ENCODE measurements at places on chromosomes 12 and 14. TPM values are rescaled to one million over a fixed set of nuclear protein-coding genes. Genes with fewer than 3 reads are reported as not detected.

SPIC gene
- total RNA-seq, result 17.7 TPM

DNA sequence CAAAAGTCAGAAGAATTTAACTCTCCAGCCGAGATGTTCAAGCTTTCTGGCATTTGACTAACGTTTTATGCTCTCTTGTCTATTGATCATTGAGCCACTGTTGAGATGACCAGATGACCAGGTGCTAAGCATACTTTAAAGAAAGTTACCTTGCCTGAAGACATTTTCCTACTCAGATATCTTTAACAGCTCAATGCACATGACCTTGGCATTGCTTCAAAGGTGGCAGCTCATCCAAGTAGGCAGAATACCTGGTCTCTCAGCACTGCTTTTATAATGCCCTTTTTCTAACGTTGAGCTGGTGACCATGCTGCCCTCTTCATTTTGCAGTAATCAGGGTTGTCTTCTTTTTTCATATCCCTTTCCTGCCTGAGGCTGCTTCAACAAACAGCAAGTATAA is 358.1 kb downstream of the RAD51B start:
- H3K4me1 ChIP-seq, result peaks cover 11% of the 10 kb centered on the region
- H3K27ac ChIP-seq, result no peak overlapping the region
- no peaks in the 10 kb centered on the region for H3K36me3 ChIP-seq
- no peak overlapping the region for H3K4me3 ChIP-seq
- no peaks in the 10 kb centered on the region for H3K27me3 ChIP-seq

CD69 gene
- 1.8 TPM for total RNA-seq

GRCh38 chr12:123948796-123949769 is 23.5 kb downstream of the CCDC92 start:
- DNase-seq, result peak; percentile 32
- peak overlapping the region; percentile 1 for H3K4me3 ChIP-seq
- peaks cover 20% of the 10 kb centered on the region for H3K4me1 ChIP-seq
- H3K27ac ChIP-seq, result peak overlapping the region; percentile 51
- H3K36me3 ChIP-seq, result peaks cover 5% of the 10 kb centered on the region
- H3K27me3 ChIP-seq, result no peaks in the 10 kb centered on the region

DNA sequence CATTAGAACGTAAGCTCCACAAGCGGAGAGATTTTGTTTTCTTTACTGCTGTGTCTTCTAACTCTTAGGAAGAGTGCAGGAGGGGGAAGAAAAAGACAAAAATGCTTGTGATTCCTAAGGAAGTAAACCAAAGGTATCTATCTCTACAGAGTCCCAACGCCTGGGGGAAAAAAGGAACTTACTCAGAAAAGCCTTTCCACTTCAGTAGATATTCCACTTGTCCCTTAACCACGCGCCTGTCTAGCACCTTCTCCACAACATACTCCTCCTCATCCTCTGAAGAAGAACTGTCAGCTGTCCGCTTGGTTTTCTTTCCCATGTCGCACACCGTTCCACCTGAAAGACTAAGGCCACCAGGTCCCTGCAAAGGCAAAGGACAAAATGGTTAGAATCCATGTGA is 22.6 kb downstream of the CBX5 start:
- DNase-seq, result no peak
- H3K4me1 ChIP-seq, result peaks cover 18% of the 10 kb centered on the region
- peaks cover 17% of the 10 kb centered on the region for H3K36me3 ChIP-seq
- no peak overlapping the region for H3K27ac ChIP-seq
- H3K27me3 ChIP-seq, result no peaks in the 10 kb centered on the region
- H3K4me3 ChIP-seq, result no peak overlapping the region

GRCh38 chr14:65132855-65133254 is 30.5 kb upstream of the MAX start:
- no peaks in the 10 kb centered on the region for H3K27me3 ChIP-seq
- DNase-seq, result no peak
- H3K36me3 ChIP-seq, result no peaks in the 10 kb centered on the region

LRR1 gene
- total RNA-seq, result 23.2 TPM

DNA sequence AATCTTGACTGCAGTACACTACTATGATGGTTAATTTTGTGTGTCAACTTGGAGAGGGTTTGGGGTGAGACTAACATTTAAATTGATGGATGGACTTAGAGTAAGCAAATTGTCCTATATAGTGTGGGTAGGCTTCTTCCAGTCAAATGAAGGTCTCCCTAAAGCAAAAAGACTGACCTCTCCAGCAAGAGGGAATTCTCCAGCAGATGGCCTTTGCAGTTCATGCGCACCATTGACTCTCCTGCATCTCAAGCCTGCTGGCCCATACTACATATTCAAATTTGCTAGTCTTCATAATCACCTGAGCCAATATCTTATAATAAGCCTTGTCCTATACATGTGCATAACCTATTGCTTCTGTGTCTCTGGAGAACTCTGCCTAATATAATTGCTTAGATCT is 260.2 kb downstream of the RERGL start:
- H3K36me3 ChIP-seq, result no peaks in the 10 kb centered on the region
- no peak for DNase-seq
- no peaks in the 10 kb centered on the region for H3K4me1 ChIP-seq

DNA sequence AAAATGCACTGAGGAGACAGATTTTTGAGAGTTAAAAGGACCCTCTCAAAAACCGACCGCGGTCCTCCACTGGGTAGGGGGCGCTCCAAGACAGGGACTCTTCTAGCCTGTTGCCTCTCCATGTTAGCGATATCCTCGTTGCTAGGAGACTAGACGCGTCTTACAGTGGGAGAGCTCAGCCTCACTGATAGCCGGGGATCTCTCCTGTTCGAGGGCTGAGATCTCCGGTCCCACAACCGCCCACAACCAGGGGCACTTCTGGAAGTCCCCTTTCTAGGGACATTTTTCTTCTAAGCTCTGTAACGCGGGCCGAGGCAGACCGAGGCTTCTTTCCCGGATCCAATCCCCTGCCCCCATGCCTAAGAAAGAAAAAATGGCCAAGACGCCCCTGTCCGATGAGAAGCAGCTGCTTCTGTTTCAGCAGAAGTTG is 21.3 kb downstream of the FKBP11 start:
- peak overlapping the region; percentile 41 for H3K4me3 ChIP-seq
- no peaks in the 10 kb centered on the region for H3K36me3 ChIP-seq
- no peaks in the 10 kb centered on the region for H3K27me3 ChIP-seq
- DNase-seq, result peak; percentile 79

TMTC2 gene
- 3.0 TPM for total RNA-seq

DNA sequence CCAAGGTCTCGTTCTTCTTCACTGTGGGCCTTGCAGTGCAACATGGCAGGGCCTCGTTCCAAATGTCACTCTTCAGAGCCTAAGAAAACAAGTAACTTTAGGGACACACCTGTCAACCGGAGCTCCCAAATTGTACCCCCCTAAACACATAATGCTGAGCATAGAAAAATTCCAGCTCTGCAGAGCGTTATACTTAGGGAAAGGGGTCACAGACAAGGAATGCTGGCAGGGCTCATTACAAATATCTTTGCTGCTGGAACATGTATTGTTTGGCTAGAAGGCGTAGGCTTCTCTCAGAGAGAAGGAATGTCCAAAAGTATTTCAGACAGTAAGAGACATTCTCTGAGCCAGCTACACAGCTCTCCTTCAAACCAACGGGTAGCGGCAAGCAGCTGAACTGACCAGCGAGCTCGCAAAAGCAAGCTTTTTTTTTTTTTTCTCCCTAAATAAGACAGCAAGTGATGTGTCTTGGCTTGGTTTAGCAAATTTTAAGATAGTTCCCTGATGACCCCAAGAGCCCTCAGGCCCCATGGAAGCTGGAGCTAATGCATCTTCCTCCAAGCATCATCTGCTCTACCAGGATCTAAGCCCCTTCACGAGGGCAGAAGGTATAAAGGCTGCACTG is 24.5 kb downstream of the SSH1 start:
- peak overlapping the region; percentile 56 for H3K27ac ChIP-seq
- H3K4me1 ChIP-seq, result no peaks in the 10 kb centered on the region
- H3K4me3 ChIP-seq, result no peak overlapping the region

DNA sequence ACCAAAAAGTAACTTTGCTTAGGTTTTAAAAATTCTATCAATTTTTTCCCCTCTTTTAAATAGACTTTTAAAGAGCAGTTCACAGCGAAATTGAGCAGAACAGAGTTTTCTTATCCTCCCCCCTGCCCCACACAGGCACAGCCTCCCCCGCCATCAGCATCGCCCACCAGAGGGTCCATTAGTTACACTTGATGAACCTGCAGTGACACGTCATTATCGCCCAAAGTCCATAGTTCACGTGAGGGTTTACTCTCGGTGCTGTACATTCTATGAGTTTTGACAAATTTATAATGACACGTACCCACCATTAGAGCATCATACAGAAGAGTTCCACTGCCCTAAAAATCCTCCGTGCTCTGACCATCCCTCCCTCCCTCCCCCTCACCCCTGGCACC is 58.4 kb downstream of the FZD10 start:
- H3K27me3 ChIP-seq, result no peaks in the 10 kb centered on the region
- H3K36me3 ChIP-seq, result no peaks in the 10 kb centered on the region
- no peak for DNase-seq
- no peaks in the 10 kb centered on the region for H3K4me1 ChIP-seq
- H3K27ac ChIP-seq, result no peak overlapping the region
- H3K4me3 ChIP-seq, result no peak overlapping the region

- no peak overlapping the region for H3K27ac ChIP-seq
- no peaks in the 10 kb centered on the region for H3K27me3 ChIP-seq
- no peak overlapping the region for H3K4me3 ChIP-seq
- no peak for DNase-seq
- H3K4me1 ChIP-seq, result no peaks in the 10 kb centered on the region
These were observed 702.7 kb downstream of the TMTC2 start for GRCh38 chr12:83389237-83389996.

GRCh38 chr12:31570880-31571279 is 20.1 kb downstream of the DENND5B start:
- no peak overlapping the region for H3K4me3 ChIP-seq
- DNase-seq, result no peak
- peaks cover 12% of the 10 kb centered on the region for H3K4me1 ChIP-seq

ACVRL1 gene
- total RNA-seq, result 7.9 TPM

GRCh38 chr12:7009512-7009911 is 8.8 kb downstream of the LPCAT3 start:
- DNase-seq, result no peak
- H3K4me3 ChIP-seq, result no peak overlapping the region
- H3K27ac ChIP-seq, result no peak overlapping the region
- no peaks in the 10 kb centered on the region for H3K27me3 ChIP-seq
- H3K4me1 ChIP-seq, result peaks cover 13% of the 10 kb centered on the region

SAMD4A gene
- 4.3 TPM for total RNA-seq

GRCh38 chr14:73227812-73228781 is 9.2 kb upstream of the PAPLN start:
- peaks cover 4% of the 10 kb centered on the region for H3K36me3 ChIP-seq
- H3K4me3 ChIP-seq, result no peak overlapping the region
- DNase-seq, result no peak
- no peak overlapping the region for H3K27ac ChIP-seq

DNA sequence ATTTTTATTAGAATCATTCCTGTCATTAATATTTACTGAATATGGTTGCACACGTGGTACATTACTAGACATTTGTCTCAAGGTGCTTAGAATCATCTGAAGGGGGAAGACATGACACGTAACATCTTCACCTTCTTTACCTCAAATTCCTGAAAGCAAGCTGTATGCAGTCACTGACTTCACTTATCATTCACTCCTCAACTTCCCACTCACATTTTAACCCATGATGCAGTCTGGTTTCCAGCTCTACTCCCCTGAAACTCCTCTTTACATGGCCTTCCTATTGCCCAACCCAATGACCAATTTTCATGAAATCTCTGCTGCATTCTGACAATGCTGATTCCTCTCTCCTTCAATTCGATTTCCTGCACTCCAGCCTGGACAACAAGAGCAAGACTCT is 5.8 kb upstream of the PSMC6 start:
- no peak overlapping the region for H3K4me3 ChIP-seq
- H3K27ac ChIP-seq, result peak overlapping the region; percentile 66

DNA sequence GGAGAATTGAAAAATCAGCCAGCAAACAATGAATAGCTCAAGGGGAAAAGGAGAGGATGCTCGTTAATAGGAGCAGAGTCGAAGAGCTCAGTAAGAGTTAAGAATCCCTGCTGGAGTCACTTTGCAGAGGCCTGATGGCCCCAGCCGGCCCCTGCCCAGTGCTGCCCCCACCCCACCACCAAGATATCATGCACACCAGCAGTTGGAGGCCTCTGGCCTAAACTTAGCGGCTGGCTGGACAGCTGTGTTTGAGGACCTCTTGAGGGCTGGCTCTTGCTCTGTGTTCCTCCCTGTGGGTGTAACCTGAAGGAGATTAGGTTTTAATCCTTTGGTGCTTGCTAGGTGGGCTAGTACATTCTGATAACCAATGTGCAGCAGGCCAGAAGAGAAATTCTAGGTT is 142.0 kb downstream of the PLXNC1 start:
- no peak overlapping the region for H3K4me3 ChIP-seq
- no peak overlapping the region for H3K27ac ChIP-seq
- DNase-seq, result no peak
- no peaks in the 10 kb centered on the region for H3K36me3 ChIP-seq

LTBP2 gene
- total RNA-seq, result 1.3 TPM

IFNG-AS1 gene
- 1.0 TPM for total RNA-seq

FAM222A gene
- total RNA-seq, result 1.8 TPM

OR11H7 gene
- total RNA-seq, result not detected

- peak overlapping the region; percentile 16 for H3K4me3 ChIP-seq
- peaks cover 9% of the 10 kb centered on the region for H3K4me1 ChIP-seq
- H3K27ac ChIP-seq, result no peak overlapping the region
- H3K36me3 ChIP-seq, result no peaks in the 10 kb centered on the region
- peak; percentile 46 for DNase-seq
These were observed 355.0 kb downstream of the SNAPC1 start for GRCh38 chr14:62117010-62117750.

DNA sequence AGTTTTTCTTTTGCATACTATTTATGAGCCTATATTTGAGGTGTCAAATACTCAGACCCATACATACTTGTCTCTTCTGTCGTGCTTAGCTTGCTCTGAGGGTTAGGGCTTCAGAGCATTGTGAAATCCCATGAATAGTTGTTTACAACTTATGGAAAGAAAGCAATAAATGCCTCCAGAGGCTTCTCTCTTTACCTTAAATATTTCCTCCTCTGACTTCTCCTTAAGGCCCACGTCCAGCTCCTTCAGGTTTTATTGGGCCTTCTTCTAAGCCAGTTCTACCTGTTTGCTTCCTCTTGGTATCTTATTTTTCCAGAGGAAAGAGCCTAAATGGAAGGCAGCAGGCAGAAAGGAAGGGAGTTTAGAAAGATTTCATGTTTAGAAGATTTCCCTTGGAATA is 218.6 kb downstream of the SPTSSA start:
- DNase-seq, result no peak
- no peaks in the 10 kb centered on the region for H3K36me3 ChIP-seq
- H3K27me3 ChIP-seq, result peaks cover 3% of the 10 kb centered on the region
- no peaks in the 10 kb centered on the region for H3K4me1 ChIP-seq
- no peak overlapping the region for H3K4me3 ChIP-seq

DNA sequence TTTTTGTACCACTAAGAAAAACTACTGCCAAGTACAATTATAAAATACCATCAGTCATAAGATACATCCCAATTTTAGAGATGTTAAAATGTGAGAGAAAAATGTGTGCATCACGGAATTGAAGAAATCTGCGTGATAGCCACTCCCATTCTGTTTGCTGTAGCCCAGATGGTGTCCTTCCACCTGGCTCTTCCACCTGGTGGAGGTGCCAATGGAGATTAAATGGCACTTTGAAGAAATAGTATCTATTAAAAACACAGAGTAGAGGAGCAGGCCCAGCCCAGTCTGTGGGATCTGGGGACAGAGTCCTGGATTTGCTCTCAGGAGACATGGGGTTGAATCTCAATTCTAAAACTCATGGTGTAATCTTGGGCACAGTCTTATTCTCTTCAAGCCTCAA is 35.5 kb downstream of the TSPAN11 start:
- H3K4me3 ChIP-seq, result no peak overlapping the region
- no peak overlapping the region for H3K27ac ChIP-seq
- no peaks in the 10 kb centered on the region for H3K36me3 ChIP-seq
- H3K4me1 ChIP-seq, result no peaks in the 10 kb centered on the region

All from liver (tissue), 10 donors.